ENCODE measurements at places on chromosomes 13 and 19.

DNA sequence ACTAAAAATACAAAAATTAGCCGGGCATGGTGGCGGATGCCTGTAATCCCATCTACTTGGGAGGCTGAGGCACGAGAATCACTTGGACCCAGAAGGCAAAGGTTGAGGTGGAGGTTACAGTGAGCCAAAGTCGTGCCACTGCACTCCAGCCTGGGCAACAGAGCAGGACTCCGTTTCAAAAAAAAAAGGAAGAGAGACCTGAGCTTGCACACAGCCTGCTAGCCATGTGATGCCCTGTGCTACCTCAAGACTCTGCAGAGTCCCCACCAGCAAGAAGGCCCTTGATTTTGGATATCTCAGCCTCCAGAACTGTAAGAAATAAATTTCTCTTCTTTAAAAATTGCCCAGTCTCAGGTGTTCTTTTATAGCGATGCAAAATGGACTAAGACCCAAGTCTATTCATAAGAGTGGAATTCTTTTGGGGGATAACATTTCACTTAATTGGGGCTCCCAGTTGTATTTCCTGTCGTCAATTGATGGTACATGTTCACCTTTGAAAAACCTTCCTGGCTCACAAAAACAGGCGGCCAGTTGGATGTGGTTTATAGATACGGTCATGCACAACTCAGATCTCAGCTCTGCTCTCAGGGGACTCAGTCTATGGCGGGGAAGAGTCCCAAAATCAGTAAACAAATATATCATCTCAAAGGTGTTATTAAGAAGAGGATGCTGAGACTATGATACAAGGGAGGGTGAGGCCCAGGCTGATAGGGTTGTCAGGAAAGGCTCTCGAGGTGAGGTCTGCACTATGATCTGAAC is 2.4 kb upstream of the CHERP start:
- DNase-seq: no peak

DNA sequence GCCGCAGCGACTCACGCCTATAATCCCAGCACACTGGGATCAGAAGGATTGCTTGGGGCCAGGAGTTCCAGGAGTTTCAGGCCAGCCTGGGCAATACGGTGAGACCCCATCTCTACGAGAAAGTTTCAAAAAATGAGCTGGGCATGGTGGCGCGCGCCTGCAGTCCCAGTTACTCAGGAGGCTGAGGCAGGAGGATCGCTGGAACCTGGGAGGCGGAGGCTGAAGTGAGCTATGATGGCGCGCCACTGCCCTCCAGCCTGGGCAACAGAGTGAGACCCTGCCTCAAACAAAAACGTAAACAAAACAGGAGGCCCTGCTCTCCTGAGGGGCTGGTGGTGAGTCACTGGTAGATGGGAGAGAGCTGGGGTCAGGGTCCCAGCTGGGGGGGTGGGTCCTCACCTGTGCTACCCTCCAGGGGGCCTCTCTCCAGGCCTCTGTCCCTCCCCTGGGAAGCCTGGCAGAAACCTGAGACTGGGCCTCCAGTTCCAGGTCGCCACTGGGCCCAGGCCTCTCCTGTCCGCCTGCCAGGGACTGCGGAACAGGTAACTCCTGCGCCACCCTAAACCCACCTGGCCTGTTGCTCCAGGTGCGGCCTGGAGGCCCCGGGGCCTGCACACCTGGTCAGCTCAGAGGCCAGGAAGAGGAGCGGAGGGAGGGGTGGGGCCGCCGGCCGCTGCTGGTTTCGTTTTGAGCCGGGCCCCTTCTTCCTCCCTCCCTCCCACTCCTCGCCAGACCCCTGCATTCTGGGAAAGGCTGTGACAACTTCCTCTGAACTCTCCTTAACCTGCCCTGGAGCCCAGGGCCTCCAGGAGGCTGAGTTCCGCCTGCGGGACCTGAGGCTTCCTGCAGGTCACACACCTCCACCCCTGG is 17.2 kb upstream of the ZBTB7A start:
- no peak for DNase-seq

DNA sequence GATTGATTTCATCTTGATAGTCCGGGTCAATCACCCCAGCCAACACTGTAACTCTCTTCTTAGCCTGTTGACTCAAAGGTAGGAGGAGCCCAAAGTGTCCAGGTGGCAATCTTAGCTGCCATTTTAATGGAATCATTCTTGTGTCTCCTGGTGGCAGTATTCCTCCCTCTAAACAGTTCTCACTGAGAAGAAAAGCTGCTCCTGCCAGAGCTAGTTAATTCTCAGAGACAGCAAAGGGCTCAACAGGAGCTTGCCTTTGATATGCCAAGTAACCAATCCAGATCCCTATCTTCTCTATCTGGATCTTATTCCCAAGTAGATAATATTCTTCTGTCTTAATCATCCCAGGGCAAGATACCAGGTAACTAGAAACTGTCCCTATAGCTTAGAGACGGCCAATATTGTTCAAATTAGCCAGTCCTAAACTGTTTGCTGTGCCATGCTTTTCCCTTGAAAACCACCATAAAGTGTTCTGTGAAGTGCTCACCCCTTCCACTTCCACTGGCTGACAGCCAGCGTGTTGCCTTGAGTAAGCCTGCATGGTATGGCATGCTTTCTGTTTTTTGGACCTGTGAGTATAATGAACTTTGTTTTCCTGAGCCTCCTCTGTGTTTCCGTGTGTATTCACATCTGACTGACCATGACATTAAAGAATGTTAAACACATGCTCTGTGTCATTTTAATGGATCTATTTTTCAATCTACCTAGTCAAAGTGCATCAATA is 463.7 kb upstream of the SLITRK5 start:
- no peak for DNase-seq

GRCh38 chr13:24042710-24043440 is 117.6 kb upstream of the SPATA13 start:
- no peak for DNase-seq

GRCh38 chr13:107563099-107563925 is 652.0 kb downstream of the LIG4 start:
- no peak for DNase-seq

DNA sequence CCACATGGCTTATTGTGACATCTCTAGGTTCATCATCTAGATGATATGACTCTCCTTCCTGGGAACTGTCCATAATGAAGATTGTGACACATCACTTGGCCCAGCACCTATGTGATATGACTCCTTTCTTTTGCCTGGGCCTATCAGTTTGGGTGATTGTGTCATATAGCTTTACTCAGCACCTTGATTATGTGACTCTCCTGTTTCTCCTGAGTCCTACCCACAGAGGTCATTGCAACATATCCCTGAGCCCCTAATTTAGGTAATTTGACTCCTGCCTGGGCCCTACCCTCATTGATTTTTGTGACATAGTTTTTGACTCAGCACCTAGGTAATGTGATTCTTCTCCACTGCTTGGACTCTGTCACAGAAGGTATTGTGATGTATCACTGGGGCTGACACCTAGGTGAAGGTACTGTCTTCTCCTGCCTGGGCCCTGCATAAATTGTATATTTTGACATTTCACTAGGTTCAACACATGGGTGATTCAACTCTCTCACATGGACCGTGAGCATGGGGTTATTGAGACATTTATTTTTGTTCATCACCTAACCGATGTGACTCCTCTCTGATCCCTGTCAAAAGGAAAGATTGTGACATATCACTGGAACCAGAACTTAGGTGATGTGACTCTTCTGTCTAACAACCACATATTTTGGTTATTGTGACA is 26.2 kb upstream of the ZNF254 start:
- no peak for DNase-seq

- no peak for DNase-seq
Observed at GRCh38 chr13:40558656-40559055, 107.8 kb downstream of the FOXO1 start.

- no peak for DNase-seq
Observed at GRCh38 chr13:34506796-34507195, 435.3 kb upstream of the NBEA start.

DNA sequence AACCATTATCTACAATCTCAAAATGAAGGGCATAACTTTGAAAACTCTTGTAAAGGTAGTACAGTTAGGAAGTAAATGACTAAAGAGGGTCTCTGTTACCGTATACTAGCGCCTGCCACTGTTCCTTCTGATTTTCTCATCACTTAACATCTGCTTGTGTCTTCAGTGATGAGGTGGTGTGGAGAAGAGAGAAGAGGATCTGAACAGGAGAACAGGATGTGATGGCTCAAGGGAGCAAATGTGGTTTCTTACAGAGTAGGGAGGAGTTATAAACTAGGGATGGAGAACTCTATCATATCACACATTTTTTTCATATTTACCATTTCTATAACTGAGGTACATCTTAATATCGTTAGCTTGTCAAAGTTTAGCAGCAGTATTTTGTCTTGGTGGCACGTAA is 1.1 kb downstream of the KCTD4 start:
- no peak for DNase-seq

DNA sequence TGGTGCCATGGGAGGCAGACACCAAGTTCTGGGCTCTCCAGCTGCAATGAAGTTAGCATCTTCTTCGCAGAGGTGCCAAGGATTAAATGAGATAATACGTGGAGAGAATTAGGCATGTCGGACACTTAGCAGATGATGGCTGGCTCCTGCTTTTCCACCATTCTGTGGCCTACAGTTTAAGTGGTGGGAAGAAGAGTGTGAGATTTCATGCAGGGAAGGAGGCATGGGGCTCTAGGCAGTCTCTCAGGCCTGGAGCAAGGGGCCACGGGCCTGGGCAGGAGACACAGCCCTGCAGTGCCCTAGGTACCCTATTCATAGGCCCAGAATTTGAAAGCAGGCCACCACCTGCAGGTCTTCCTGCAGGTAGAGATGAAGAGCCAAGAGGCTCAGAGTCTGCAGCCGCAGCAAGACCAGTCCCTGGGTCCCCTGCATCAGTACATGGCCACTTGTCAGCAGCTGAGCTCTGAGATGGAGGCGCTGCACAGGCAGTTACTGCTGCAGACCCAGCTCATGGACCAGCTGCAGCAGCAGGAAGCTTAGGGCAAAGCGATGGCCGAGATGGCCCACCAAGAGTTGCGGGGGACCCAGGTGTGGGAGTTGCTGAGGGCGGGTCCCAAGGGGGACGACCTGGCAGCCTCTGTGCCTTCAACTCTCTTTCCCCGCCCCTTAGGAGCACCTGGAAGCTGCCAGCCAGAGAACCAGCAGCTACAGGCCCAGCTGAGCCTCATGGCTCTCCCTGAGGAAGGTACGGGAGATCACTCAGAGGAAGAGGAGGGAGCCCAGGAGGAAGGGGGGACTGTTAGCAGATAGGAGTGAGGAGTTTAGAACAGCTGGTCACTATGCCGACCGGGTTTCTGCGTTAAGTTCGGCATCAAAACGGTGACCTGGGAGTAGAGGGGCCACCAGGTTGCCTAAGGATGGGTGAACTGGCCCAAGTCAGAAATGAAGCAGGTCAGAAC is 33.2 kb upstream of the ZNF492 start:
- no peak for DNase-seq

GRCh38 chr19:10915130-10916091 is 13.0 kb downstream of the YIPF2 start:
- DNase-seq: no peak

DNA sequence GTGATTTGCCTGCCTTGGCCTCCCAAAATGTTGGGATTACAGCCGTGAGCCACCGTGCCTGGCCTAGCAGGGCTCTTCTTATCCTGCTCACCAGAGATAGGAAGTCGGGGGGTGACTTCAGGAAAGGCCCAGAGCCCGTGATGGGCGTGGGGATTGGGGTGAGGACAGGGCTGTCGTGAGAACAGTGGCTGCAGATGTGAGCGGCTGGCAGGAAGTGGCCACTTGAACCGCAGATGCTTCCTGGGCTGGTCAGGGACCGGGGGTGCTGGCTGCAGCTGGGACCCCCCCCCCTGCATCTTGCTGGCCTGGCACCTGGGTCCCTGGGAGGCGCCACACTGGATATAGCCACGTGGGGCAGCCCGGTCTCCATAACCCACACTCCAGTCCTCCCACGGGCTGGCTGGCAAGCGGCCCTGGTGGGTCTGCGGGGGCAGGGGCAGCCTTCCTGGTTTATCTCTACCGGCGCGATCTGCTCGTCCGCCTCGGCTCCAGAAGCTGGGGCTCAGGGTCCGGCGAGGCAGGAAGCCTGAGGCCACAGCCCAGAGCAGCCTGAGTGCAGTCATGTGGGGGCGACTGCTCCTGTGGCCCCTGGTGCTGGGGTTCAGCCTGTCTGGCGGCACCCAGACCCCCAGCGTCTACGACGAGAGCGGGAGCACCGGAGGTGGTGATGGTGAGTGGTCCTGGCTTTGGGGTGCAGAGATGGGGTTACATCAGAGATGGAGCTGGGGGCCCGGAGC is at the start of gene F2RL3:
TSS of gene F2RL3 (plus strand) at position 371 of the 737 bp plus-strand sequence. CDS start at position 562, 191 bp downstream.
- DNase-seq: no peak

DNA sequence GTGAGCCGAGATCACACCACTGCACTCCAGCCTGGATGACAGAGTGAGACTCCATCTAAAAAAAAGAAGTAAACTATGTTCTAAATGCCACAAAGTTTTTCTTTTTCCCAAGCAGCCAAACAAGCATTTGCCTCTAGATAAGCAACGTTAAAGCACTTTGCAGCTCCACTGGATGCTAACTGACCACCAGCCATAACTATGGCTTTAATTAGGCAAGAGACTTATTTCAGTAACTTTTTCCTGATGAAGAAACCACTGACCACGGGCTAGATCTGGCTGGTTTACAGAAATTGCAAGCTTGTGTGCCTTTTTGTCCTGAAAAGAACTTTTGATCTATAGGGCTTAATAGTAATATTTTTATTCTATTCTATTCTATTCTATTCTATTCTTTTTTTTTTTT is 22.1 kb downstream of the CD70 start:
- DNase-seq: no peak

GRCh38 chr19:49487277-49488045 is at the start of gene RPL13A:
RPL13A (plus strand) TSS chr19:49487608; CDS start chr19:49487630, 22 bp downstream.
- DNase-seq: peak; percentile 100

GRCh38 chr19:45475537-45476291 is 7.9 kb downstream of the FOSB start:
- no peak for DNase-seq

DNA sequence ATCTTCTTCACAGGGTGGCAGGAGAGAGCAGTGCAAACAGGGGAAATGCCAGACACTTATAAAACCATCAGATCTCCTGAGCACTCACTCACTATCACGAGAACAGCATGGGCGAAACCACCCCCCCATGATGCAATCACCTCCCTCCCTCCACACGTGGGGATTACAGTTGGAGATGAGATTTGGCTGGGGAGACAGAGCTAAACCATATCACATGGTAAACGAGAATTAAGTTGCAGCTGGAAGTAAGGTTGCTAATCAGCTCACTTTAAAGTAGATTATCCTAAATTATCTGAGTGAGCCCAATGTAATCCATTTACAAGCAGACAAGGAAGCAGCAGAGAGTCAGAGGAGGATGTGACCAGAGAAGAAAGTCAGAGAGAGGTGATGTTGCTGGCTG is 102.2 kb upstream of the IPO5 start:
- DNase-seq: no peak

- DNase-seq: no peak
Observed at GRCh38 chr13:61187471-61187870, 228.2 kb downstream of the PCDH20 start.

- DNase-seq: no peak
Observed at GRCh38 chr19:11187441-11187840, 9.9 kb downstream of the KANK2 start.

GRCh38 chr13:32135056-32135390 is 103.4 kb downstream of the FRY start:
- DNase-seq: no peak

DNA sequence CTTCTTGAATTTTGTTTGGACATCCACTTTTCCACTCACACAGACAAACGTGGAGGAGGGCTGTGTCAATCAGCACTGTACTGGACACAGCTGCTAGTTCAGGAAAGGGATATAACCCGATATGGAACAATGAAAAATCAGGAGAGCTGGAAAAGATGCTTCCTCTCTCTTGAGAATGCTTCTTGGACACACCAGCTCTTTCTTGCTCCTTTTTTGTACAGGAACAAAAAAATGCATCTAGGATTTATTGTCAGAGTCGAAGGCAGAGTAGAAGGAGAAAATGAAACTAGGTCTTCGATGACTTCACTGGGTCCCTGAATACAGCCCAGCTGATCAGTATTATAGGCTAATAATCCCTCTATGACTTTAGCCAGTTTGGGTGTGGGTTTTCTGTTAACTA is 62.2 kb downstream of the PEG3 start:
- no peak for DNase-seq

Measured in nephron progenitor cell (in vitro differentiated cells).